ENCODE measurements at places on chromosomes 4 and X.

DNA sequence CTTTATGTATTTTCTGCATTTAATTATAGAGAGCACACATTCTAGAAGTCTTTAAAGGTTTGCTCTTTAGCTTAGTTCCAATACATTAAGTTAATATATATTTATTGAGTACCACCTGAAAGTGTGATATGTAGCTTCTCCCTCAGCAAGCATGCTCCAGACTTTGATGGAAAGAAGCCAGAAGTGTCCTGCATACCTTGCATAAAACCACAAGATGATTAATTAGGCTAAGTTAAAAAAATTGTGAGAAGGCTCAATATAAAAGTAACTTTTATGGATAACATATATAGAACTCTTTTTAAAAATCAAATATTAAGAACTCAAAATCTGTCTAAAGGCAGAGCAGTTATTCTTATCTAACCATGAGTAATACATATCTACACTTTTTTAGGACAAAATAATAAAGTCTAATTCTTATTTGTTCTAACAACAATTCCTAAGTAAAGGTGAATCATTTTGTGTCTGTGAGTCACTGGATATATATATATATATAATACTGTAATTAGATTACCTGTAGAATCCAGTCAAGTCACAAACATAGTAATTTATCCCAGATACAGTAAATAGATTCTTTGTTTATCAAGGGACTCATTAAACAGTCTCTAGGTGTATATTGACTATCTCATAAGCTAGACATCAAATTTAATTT, 51.2 kb downstream of the INTS12 start:
- no peak overlapping the region for H3K4me3 ChIP-seq
- DNase-seq: no peak
- no peaks in the 10 kb centered on the region for H3K4me1 ChIP-seq
- no peak overlapping the region for H3K27ac ChIP-seq
- H3K27me3 ChIP-seq: no peaks in the 10 kb centered on the region

DNA sequence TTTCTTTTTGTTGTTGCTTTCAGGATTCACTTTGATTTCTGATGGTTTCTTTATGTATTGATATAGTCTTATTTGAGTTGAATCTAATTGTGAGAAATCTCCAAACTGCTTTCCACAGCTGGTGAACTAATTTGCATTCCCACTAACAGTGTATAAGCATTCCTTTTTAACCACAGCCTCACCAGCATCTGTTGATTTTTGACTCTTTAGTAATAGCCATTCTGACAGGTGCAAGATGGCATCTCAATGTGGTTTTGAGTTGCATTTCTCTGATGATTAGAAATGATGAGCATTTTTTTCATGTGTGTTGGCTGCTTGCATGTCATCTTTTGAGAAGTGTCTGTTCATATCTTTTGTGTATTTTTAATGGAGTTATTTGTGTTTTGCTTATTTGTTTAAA, 1023.1 kb downstream of the SH3BGRL start:
- H3K36me3 ChIP-seq: no peaks in the 10 kb centered on the region
- no peaks in the 10 kb centered on the region for H3K27me3 ChIP-seq
- H3K4me3 ChIP-seq: no peak overlapping the region
- H3K4me1 ChIP-seq: no peaks in the 10 kb centered on the region

DNA sequence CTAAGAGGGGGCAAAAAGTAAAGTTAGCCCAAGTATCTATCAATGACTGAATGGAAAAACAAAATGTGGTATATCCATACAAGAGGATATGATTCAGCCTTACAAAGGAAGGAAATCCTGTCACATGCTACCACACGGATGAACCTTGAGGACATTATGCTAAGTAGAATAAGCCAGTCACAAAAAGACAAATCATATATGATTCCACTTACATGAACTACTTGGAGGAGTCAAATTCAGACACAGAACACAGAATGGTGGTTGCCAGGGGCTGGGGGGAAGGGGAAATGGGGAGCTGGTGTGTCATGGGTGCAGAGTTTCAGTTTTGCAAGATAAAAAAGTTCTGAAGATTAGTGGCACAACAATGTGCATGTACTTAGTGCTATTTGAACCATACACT, 101.8 kb downstream of the SH3KBP1 start:
- no peak overlapping the region for H3K27ac ChIP-seq
- peaks cover 49% of the 10 kb centered on the region for H3K4me1 ChIP-seq
- H3K27me3 ChIP-seq: no peaks in the 10 kb centered on the region
- no peak overlapping the region for H3K4me3 ChIP-seq
- H3K36me3 ChIP-seq: peaks cover 23% of the 10 kb centered on the region

DNA sequence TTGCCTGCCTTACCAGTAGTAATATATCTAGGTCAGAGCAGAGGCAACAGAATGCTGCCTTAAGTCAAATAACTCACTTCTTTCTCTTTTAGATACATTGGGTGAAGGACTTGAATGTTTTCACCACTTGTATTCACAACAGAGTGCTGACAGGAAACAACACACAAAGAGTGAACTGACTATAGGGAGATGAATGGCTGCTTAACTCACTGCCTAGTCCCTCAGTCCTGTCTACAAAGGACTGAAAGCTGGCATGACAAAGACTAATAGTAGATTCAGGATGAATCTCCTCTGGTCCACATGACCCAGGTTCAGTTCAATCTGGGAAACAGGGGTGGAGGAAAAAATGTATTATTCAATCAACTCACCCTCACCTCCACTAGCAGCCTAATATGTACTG, 134.2 kb downstream of the GALNTL6 start:
- H3K4me3 ChIP-seq: no peak overlapping the region
- no peak for DNase-seq
- no peaks in the 10 kb centered on the region for H3K36me3 ChIP-seq
- H3K4me1 ChIP-seq: no peaks in the 10 kb centered on the region

DNA sequence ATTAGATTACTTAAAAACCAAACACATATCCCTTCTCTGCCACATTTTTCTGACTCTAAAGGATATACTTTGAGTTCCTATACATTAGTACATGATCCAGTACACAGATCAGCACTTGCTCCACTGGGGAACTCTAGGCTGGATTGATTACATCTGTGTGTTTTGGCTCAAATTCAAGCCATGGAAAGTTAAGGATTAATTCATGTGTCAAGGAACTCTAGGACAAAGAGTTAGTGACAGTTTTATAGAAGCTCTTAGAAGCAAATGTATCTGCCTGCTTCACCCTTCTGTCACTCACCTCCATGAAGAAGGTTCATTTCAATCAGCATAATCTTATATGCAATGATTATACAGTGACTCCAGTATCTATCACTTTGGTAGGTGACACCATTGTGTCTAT, 43.2 kb downstream of the SCFD2 start:
- DNase-seq: no peak
- no peak overlapping the region for H3K27ac ChIP-seq
- H3K27me3 ChIP-seq: no peaks in the 10 kb centered on the region
- peaks cover 3% of the 10 kb centered on the region for H3K36me3 ChIP-seq

DNA sequence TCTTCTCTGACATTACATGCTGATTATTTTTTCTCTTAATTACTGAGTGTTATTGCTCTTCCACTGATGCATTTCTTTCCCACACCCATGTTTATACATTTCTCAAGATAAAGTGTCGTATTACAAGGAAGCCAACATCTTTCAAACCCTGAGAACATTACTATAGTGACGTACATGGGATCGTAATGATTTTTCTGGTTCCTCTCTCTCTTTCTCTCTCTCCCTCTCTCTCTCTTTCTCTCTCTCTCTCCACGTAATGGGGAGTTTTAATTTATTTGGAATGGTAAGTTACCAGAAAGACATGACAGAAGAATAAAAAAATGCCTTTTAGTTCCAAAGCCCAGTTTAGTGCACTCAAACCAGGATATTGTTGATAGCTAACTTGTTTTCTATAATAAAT, 40.4 kb upstream of the MAPK10 start:
- H3K36me3 ChIP-seq: no peaks in the 10 kb centered on the region
- no peak for DNase-seq
- H3K27me3 ChIP-seq: no peaks in the 10 kb centered on the region
- no peak overlapping the region for H3K4me3 ChIP-seq

- H3K27me3 ChIP-seq: peaks cover 23% of the 10 kb centered on the region
- no peaks in the 10 kb centered on the region for H3K36me3 ChIP-seq
- no peak overlapping the region for H3K4me3 ChIP-seq
- H3K4me1 ChIP-seq: no peaks in the 10 kb centered on the region
- DNase-seq: no peak
Observed at GRCh38 chr4:54427826-54428225, 198.7 kb downstream of the PDGFRA start.

GRCh38 chrX:47576021-47576898, 6.0 kb upstream of the TIMP1 start:
- no peak for DNase-seq
- H3K4me3 ChIP-seq: no peak overlapping the region
- peaks cover 17% of the 10 kb centered on the region for H3K27me3 ChIP-seq
- peaks cover 19% of the 10 kb centered on the region for H3K36me3 ChIP-seq
- H3K4me1 ChIP-seq: peaks cover 8% of the 10 kb centered on the region

- H3K4me1 ChIP-seq: no peaks in the 10 kb centered on the region
- no peak overlapping the region for H3K4me3 ChIP-seq
- no peak overlapping the region for H3K27ac ChIP-seq
- H3K36me3 ChIP-seq: no peaks in the 10 kb centered on the region
Observed at GRCh38 chr4:188624370-188624769, 485.1 kb downstream of the TRIML1 start.

All from effector memory CD8-positive, alpha-beta T cell (primary cell).